Kidney (tissue), 22 donors: ENCODE measurements at places on chromosomes 2 and 18.

DNA sequence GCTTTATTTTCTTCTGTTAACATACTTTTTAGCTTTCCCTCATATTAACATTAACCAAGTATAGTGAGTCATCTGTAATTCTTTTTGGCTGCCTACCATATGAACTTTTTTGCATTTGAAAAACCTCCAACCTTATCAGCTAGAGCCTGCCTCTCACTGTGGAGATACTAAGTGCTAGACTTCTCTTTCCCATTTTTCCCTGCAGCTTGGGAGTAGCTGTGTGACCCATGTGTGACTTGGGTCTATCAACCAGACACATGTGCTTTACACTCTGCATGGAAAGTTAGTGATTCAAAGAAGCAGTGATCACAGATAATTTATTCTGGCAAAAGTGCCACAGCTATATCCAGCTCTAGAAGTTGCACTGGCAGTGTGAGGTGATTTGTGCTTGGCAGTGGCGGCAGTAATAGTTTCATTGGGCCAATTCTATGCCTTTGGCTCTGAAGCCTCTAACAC lies 36.3 kb downstream of the PREPL start:
- DNase-seq, result no peak

DNA sequence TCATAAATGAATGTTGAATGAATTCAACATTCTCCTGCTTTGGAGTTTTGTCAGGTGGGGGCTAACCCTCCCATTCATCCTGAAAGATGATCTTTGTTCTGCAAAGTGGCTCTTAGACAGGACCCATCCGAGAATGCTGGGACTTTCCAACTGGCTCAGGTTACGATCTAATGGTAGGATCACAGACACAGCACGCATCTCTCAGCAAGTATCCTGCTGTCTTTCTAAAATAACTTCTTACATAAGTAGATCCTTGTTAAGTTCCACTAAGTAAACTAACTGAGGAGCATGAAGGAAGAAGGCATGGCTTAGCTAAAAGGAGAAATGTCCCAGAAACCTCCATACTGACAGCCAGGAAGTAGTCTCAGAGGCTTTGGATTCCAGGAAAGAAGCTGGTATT lies 23.7 kb downstream of the CYP27A1 start:
- peak; percentile 43 for DNase-seq

DNA sequence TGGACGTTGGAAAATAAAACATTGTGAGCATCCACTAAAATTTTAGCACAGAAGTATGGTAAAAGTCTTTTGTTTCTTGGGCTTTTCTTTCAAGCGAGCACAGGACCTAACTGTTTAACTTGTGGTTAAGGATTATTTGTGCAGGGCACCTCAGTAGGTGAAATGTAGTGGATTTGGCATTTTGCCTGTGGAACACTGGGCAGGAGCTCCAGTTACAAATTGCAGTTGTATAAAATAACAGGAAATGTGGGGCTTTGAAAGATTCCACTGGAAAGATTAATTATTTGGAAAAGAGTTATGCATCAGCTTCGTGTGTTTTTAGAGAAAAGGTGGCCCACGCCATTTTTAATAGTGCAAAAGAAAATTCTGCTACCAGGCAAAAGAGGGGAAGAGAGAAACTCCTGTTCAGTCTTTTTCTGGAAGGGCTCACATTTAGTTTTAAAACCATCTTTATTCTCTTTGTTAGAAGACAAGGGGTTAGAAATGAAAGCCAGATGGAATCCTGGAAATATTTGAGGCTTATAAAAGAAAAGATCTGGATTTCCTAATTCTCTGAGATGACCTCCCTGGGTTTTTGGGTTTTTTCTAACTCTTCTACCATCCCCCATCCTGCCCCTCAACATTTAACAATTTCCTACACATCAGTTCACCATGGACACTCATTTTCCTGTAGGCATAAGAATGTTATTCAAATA lies 144.3 kb upstream of the SERTAD2 start:
- DNase-seq, result no peak

DNA sequence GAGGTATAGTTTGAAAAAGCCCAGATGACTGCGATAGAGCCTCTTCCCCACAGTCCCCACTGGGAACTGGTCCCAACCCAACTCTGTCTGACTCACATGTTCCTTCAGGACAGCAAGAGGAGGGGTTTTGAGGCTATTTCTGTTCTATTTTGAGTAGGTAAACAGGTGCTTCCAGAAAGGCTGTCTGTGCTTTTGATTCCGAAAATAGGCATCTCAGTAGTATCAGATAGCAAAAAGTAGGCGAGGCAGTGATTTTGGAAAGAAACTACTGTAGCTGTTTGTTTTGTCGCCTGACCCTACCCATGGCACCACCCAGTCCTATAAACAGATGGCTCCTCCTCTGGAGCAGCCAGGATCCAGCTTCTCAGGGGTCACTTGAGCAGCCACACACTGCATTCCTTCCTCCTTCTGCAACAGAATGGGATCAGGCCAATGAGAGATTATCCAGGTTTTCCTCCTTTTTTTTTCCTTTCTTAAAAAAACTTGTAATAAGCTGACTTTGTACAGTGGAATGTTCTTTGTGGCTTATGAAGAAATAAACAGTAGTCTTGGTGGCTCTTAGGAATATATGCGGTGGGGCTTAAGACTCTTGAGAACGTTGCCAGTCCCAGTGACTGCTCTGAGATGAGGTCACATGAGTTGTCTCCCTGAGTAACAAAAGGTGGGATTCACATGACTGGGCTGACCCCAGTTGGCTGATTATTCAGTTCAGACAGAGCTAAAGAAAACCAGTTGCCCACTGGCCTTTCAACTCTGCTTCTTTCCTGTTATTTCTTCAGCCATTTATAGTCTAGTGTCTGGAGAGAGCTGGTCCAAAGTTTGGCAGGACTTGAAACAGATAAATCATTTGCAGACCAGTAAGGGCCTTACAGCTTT lies 98.6 kb downstream of the KCNS3 start:
- DNase-seq, result peak; percentile 28

DNA sequence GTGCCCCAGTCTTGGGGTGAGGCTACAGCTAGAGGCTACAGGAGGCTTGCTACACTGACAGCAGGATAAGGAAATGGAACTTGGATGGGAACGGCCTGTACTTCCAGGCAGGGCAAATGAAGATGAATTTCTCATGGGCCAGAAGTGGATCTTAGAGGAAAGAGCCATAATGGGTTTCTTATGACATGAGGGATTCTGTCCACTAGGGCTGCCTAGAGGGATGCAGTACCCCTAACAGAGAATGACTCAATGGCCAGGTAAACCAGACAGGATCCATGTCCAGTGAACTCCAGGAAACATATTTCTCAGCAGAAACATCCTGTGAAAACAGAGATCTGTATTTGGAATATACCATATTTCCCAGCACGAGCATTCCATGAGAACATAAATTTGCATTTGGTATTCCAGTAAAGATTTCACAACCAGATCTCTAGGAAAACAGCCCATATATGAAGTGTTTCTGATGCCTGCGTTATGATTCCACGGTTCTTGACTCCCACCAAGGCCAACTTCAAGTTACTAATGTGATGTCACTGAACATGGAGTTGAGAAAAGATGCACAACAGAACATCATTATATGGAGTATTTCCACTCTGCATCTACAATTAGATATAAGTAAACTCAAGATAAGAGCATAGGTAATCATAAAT lies 11.5 kb upstream of the SLC35F5 start:
- no peak for DNase-seq

GRCh38 chr2:101036562-101036961 lies 34.5 kb downstream of the RPL31 start:
- no peak for DNase-seq

DNA sequence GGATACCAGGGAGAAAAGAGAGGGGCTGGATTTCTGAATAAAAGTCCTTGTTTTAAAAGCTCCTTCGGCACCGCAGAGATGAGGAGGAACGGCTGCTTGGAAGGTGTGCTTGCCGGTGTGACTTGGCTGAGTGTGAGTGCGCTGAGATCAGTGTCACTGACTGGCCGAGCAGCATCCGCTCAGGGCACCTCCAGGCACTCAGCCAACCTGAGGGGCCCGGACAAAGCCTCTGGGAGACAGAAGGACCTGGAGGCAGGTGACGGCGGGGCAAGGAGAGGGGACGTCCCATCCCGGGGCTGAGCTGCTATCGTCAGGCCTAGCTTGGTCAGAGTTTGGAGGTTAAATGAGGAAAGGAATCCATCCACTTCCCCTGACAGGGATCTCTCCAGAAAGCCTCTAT lies 16.8 kb upstream of the ALLC start:
- DNase-seq, result no peak

- no peak for DNase-seq
Measured at GRCh38 chr2:15895615-15896469, 44.5 kb upstream of the MYCN start.
